Stimulated activated CD4-positive, alpha-beta T cell treated with anti-CD3 and anti-CD28 coated beads, Interleukin-12 subunit alpha, Interleukin-12 subunit beta, amount 100 ng/mL, for 24 hours (primary cell): ENCODE measurements at places on chromosomes 2 and 18.

DNA sequence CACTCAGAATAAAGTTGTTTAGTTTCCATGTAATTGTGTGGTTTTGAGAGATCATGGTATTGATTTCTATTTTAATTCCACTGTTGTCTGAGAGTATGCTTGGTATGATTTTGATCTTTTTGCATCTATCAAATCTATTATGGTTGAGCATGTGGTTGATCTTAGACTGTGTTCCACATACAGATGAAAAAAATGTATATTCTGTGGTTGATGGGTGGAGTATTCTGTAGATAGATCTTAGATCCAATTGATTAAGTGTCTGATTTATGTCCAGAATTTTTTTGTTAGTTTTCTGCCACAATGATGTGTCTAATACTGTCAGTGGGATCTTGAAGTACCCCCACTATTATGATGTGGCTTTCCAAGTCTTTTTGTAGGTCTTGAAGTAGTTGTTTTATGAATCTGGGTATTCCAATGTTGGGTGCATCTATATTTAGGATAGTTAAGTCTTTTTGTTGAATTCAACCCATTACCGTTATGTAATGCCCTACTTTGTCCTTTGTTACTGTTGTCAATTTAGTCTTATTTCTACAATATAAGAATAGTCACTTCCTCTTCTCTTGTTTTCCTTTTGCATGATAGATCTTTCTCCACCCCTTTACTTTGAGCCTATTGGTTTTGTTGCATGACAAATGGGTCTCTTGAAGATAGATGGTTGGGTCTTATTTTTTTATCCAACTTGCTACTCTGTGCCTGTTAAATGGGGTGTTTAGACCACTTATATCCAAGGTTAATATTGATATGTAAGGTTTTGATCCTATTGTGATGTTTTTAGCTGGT, 101.8 kb downstream of the TRABD2A start:
- no peak for DNase-seq

DNA sequence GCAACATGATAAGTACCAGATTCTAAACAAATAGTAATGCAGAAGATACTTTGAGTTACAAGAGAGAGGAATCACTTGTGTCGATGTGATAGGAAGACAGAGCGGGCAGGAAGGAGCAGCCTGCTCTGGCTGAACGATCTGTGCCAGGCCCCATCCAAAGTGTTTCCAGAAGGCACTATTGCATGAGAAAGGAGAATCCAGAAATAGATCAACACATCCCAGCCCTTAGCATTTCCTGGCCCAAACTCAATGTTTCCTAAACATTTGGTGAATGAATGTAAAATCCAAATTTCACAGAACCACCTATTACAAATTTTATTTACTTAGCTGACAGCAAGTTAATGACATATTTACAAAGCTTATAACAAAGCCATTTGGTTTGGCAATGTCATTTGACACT, 257.2 kb downstream of the TXNL1 start:
- DNase-seq = no peak

DNA sequence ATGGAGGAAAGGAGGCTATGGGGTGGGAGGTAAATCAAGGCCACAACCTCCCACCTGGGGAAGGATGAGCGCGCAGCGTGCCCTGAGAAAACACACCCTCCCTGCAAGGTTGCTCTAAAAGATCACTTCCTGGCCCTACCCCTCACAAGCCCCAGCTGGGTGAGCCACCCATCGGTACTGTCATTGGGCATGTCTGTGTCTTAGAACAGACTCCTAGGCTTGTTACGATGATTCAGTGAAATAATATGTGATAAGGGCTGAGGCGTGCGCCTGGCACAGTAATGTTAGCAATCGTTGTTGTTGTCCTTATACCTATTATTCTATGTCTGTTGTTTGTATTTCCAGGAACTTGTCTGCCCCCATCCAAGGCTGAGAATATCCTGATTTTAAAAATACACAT, 175.1 kb downstream of the ZFP36L2 start:
- DNase-seq = no peak

DNA sequence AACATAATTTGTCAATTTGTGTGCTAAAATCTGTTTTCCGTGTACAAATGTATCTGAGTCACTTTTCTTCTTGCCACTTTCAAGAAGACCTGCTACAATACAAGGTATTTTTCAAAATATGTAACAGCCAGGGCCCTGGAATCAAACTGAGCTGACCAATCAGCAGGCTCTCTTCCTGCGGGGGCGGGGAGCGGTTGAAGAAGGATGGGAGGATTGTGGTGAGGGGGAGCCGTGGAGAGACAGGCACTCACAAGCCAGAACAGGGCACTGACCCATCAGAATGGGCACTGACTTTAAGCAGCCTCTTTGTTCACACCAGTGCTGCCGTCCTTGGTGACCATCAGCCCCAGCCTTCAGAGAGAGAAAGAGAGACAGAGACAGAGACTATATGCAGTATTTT, 40.6 kb upstream of the CCNYL1 start:
- DNase-seq = no peak

GRCh38 chr2:6495466-6495865, 370.2 kb downstream of the CMPK2 start:
- no peak for DNase-seq

DNA sequence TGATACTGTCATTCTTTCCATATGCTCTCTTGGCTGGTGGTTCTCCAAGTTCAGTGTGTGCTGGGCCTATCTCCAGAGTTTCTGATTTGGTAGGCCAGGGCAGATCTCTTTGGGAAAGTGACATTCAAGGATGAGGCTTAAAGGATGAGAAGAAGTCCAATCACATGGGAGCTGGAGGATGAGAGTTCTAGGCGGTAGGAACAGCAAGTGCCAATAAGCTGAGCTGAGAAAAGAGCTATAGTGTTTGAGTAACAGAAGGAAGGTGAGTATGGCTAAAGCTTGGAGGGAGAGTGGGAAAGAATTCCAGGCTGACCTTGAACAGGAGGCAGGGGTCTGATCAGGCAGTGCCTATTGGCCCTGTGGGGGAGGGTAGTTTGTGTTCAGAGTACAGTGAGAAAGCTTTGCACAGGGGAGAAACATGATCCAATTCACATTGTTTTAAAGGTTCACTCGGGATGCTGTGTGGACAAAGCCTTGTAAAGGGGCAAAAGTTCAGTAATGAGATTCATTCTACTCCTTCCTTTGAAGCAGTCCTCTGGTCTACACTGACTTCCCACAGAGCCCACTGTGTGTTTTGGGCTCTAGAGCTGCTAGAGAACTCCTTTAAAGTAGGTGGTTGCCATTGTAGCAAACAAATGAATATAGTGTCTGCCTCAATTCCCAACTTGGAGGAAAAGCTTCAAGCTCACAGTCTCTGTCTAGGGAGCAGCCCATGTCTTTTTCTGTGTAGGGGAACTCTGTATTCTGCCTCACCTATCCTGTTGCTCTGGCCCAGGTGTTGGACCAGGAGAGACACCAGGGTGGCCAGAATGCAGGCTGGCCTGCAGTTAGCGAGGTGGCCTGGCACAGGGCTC, 81.8 kb downstream of the FASTKD2 start:
- DNase-seq = no peak

GRCh38 chr2:238797537-238797936, 50.3 kb upstream of the TWIST2 start:
- DNase-seq = no peak
